ENCODE measurements at places on chromosomes 2 and 18.

DNA sequence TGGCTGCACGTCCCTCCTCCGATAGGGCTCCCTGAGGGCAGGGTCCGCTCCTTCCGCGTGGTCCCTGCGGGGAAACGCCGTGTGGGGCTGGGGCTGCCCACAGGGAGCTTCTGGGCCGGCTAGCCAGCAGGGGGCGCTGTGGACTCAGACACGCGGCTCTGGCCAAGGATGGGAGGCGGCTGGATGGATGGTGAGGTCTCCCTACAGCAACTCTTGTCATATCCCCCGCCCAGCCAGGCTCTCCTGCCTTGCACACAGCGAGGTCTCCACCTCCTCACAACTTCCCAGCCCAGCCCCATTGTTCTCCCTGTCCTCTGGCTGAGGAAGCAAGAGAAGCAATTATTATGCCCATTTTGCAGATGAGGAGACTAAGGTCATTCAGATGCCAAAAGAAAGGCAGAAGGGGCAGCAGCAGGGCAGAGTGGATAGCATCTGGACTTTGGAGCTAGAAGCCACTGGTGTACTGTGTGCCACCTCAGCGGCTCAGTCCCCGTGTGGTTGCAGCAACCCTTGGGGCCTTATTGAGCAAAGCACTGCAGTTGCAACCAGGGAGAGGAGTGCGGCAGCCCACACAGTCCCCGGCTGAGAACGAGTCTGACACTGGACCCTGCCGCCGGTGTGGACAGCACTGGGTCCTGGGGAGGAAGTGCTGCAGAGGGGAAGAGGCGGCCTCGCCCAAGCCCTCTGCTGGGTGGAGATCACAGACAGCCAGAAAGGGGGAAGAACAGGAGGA lies 99.0 kb downstream of the ZFP36L2 start:
- peak; percentile 88 for DNase-seq

DNA sequence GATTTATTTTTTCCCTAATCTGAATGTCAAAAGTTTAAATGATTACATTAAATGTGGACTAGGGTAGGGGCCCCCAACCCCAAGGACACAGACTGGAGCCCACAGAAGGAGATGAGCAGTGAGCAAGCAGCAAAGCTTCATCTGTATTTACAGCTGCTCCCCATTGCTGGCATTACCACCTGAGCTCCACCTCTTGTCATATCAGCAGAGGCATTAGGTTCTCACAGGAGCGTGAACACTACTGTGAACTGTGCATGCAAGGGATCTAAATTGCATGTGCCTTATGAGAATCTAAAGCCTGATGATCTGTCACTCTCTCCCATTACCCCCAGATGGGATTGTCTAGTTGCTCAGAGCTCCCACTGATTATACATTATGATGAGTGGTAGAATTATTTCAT lies 3.8 kb downstream of the MOB1A start:
- no peak for DNase-seq

- DNase-seq: no peak
Observed at GRCh38 chr18:46706968-46707367, 49.9 kb downstream of the ST8SIA5 start.

- no peak for DNase-seq
Observed at GRCh38 chr2:45074713-45075112, 65.5 kb upstream of the SIX2 start.
